Neuronal stem cell (in vitro differentiated cells): ENCODE measurements at places on chromosomes 1 and 21.
A peak's percentile ranks its signal among the peaks of the same experiment; 100 is the strongest.

- DNase-seq = no peak
Observed at GRCh38 chr1:224338150-224338838, 8.3 kb upstream of the NVL start.

GRCh38 chr1:53416269-53416813, 42.9 kb upstream of the DMRTB1 start:
- DNase-seq = no peak

- no peak for DNase-seq
Observed at GRCh38 chr21:45265721-45266517, 21.8 kb downstream of the POFUT2 start.

DNA sequence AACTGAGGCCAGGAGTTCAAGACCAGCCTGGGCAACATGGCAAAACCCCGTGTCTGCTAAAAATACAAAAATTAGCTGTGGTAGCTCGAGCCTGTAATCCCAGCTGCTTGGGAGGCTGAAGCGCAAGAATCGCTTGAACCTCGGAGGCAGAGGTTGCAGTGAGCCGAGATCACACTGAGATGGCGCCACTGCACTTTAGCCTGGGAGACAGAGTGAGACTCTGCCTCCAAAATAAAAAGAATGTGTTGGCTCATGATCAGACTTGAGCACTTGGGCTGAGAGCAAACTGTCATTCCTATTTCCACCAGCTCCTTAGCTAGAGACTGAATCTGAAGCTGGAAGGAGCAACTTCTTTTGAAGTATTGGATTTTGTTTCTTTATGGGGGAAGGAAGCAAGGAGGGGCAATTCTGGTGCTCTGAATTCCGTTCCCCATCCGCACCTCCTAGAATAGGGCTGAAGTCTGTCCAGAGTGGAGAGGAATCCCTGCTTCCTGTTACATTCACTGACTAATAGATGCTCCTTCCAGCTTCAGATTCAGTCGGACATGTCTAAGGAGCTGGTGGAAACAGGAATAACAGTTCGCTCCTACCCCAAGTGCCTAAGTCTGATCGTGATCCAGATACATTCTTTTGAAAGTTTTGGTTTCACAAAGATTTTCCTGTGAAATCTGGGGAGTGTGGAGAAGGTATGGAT, 3.8 kb downstream of the ZNF672 start:
- peak; percentile 26 for DNase-seq

- no peak for DNase-seq
Observed at GRCh38 chr1:63893976-63894375, 120.2 kb downstream of the ROR1 start.

GRCh38 chr1:174197088-174197487, 37.8 kb downstream of the RABGAP1L start:
- DNase-seq = no peak

- no peak for DNase-seq
Observed at GRCh38 chr1:42469727-42470126, 6.6 kb downstream of the CCDC30 start.

DNA sequence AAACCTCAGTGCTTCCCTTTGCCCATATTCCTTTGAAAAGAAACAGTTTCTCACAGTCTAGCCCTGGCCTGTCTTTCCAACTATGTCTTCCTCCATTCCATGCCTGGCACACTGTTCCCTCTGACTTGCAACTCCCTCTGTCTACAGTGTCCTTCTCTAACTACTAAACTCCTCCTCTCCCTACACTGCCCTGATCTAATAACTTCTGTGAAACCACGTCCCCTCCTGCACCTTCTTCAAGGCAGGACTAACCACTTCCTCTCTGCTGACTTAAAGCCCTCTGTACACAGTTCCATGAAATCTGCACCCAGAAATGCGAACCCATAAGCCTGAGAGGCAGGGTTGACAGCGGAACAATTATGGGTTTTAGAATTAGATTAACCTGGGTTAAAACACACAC, 62.2 kb upstream of the ATP1B1 start:
- no peak for DNase-seq

GRCh38 chr1:70048336-70049094, 156.9 kb downstream of the LRRC40 start:
- DNase-seq = no peak

GRCh38 chr21:41848533-41848932, 30.6 kb downstream of the PRDM15 start:
- DNase-seq = no peak

- DNase-seq = no peak
Observed at GRCh38 chr1:1274299-1274930, 761 bp upstream of the UBE2J2 start.

- no peak for DNase-seq
Observed at GRCh38 chr21:42493109-42494060, 2.6 kb downstream of the RSPH1 start.

GRCh38 chr21:25501462-25501861, 105.8 kb downstream of the MRPL39 start:
- no peak for DNase-seq

DNA sequence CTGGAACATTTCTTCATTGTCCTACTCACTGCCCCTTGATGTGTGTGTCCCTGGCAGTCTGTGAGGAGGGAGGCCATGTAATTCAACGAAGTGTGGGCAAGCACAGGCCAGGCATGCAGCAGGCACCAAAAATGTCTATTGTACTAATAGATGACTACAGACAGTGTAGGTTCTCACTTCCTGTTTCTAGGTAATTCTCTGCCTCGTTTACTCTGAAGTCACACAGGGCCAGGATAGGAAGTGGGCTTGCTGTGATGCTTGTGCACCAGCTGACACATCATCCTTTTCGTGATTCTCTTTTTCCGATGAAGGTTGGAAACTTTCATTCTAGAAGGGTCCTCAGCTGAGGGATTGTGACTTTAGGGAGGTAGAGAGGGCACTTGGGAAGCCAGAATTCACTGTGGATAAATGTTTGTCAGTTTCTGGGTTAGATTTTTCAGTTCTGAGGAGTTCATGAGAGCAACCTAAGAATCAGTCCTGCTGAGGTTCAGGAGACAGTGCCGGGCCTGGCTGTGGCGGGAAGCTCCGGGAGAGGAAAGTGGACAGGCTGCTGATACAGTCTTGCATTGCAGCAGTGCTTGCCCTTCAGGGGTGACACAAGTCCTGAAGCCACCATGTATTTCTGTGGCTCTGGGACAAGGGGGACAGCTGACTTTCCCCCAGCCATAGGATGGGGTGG, 4.3 kb upstream of the CSF1 start:
- no peak for DNase-seq

DNA sequence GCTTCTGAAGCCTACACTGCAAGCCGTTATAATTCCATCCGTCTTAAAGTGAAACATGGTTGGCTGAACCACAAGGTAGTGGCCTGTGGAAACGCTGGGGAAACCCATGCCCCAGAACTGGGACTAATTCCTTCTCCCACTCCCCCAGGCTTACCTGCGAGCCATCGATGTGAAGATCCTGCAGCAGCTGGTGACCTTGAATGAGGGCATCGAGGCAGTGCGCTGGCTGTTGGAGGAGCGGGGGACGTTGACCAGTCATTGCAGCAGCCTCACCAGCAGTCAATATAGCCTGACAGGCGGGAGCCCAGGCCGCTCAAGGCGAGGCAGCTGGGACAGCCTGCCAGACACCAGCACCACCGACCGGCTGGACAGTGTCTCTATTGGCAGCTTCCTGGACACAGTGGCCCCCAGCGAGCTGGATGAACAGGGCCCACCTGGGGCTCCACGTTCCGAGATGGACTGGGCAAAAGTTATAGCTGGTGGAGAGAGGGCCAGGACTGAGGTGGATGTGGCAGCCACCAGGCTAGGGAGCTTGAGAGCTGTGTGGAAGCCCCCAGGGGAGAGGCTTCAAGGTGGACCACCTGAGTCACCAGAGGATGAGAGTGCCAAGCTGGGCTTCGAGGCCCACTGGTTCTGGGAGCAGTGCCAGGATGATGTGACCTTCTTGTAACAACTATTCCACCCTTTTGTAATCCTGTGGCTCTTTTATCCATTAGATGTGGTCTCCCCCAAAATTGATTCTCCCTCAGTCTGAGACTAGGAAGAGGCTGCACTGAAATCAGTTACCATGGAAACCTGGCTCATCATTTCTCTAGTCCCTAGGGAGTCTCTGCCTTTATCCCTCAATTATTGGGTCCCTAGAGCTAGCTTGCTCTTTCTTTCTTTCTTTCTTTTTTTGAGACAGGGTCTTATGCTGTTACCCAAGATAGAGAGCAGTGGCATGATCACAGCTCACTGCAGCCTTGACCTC, 16.7 kb downstream of the LURAP1 start:
- DNase-seq = no peak

DNA sequence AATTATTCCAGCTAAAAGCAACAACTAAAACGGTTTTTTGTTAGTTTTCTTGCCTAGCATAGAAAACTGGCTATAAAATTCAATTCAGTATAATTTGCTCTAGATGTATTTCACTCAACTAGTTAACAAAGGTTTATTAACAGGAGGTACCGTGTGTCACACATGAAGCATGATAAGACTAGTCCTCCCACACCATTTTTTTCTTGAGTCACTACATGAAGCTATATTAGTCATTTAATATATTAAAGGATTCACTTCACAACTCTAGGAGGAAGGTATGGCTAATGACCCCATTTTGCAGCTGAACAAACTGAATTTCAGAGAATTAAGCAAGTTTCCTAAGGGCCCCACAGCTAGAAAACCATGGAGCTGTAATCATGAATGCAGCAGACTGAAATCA, 307.8 kb upstream of the USP25 start:
- DNase-seq = no peak

- no peak for DNase-seq
Observed at GRCh38 chr21:15272591-15272990, 207.8 kb upstream of the NRIP1 start.

- DNase-seq = peak; percentile 61
Observed at GRCh38 chr1:31714442-31715086, 10.7 kb upstream of the COL16A1 start.

DNA sequence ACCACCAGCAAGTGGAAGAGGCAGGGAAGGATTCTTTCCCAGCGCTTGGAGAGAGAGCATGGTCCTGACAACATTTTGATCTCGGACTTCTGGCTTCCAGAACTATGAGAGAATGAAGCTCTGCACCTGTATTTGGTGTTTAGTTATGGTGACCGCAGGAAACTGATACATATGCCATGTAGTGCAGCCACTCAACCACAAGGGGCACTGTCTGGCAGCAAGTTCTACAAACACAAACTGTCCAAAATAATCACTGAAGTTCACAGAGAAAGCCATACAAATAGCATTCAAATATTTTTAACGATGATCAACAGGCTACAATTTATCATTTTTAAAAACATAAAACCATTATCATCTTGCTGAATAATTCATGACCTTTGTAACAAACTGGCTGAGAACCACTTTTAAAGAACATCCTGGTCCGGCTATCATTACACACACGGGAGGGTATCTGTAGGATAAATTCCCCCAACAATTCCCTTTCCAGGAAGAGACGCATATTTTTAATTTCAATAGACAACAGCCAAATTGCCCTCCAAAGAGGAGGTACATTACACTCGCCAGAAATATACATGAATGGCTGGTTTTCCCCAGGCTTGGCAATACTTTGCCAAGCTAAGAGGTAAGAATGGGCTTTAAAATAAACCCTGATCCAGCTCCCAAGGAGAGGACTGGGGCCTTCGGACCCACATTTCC, 9.2 kb upstream of the CBR3 start:
- DNase-seq = no peak

DNA sequence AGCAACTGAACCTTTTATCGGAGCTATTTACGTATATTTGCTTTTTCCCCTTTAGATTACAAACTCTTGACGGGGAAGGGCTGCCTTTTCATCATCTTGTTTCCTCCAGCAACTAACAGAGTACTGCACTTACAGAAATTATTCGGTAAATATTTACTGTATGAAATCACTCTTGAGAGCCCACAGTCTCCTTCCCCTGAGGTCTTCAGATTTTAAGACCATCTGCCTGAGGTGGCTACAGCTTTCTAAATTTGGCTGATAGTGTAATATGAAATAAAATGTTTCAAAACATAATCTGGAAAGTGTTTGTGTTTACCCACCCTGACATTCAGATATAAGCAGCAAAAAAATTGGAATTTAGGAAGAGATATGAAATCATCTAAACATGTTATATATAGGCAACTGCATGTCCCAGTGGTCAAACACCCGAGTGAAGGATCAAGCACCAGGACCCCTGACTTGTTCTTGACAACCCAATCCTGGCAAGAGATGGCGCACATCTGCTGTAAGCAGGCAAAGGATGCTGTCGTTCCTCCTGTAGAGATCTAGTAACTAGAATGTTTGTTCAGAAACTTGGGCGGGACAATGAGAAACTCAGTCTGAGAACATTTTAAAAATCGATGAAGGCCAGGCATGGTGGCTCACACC, 60.9 kb downstream of the SIPA1L2 start:
- no peak for DNase-seq

DNA sequence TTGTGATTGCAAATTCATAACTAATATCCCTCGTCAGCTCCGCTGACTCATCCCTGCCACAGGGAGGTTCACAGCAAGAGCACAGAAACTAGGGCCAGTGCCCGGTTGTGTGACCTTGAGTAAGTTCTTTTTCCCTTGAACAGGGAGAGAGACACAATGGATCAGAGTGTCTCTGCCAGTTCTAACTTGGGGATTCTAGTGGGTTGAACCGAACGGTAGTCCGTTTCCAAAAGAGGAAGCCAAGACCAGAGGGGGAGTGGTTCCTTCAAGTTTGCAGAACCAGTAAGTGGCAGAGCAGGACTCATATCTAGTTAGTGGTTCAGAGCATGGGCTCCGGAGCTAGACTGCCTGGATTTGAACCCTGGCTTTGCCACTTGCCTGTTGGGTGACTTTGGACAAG, 4.9 kb upstream of the SHISA4 start:
- DNase-seq = no peak

DNA sequence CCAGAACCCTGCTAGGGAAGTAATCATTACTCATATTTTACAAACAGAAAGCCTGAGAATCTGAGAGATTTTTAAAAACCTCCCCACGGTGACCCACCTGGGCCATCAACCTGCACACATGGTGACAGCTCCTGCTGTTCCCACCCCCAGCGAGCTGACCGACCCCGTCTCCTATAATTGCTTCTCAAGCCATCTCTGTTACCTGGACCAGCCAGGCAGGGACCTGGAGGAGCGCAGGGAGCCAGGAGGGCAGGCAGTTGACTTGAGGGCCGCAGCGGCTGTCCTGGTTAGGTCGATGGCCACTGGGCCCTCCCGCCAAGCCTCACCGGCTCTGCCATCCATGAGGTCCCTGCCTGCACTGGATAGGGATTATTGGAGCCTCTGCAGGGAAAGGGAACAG, 7.7 kb downstream of the TFF2 start:
- no peak for DNase-seq

DNA sequence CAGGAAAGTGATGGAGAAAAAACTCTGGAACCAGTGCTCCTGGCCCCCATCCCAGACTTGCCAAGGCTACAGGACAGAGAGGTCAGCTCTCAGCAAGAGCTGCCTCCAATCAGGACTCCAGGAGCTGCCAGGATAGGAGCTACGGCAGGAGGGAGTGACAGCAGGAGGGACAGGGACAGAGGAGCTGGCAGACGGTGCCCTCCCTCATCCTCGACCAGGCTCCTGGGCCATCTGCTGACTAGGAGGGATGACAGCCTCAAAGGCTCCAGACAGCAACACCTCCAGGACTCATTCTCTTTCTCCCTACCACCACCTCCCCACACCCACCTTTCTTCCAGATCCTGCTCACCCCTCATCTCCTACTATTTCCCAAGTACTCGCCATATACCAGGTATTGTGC, 22.7 kb downstream of the DLGAP3 start:
- no peak for DNase-seq

GRCh38 chr1:153336650-153337049, 12.0 kb downstream of the PGLYRP4 start:
- no peak for DNase-seq
